ENCODE measurements at places on chromosomes 2 and 18.

DNA sequence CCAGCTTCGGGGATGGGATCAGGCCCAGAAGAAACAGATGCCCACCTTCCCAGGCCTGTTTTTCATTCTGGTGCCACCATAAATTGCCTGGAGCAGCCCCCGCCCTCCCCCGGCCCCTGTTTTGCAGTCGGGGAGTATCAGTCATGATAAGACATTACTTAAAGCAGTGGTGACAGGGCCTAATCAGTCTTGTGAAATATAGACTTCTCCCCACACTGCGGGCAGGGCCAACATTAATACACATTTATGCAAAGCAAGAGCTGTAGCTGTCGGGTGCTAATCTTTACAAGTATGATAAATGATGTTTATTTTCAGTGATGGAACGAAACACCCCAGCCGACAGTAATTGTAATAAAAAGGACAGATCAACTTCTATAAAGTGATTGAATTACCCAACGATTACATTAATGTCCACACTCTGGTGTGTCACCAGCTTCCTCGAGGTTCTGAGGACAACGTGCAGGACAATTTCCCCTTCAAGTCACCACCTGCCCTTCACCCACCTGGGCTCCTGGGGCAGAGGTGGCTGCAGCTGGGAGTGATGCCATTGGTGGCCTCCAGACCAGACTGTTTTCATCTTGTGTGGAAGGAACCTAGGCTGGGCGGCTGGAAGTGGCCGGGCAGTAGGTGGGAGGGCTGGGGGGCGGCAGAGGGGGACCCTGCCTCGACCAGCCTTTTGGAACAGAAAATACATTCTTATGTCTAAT lies 226.0 kb downstream of the TFCP2L1 start:
- DNase-seq: no peak

DNA sequence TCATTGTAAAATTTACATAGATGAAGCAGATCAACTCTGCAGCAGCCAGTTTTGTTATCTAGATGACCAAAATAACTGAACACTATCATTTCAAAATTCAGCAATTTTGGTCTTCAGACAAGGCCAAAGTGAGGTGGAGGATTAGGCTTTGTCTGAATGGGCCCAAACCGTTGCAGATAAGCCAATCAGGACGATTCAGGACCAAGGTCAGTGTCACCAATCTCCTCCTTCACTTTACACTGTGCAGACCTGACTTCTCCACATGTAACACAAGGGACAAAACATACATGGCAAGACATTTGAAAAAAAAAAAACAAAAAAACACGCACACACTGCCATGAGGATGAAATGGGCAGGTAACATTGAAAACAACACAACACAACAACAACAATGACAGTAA lies 211.2 kb downstream of the NAPG start:
- no peak for DNase-seq

GRCh38 chr2:20419752-20420151 lies 27.1 kb upstream of the RHOB start:
- no peak for DNase-seq

GRCh38 chr2:129437725-129438124 lies 541.7 kb upstream of the RAB6C start:
- DNase-seq: no peak

GRCh38 chr2:54901224-54901986 lies 148.8 kb downstream of the RTN4 start:
- no peak for DNase-seq

DNA sequence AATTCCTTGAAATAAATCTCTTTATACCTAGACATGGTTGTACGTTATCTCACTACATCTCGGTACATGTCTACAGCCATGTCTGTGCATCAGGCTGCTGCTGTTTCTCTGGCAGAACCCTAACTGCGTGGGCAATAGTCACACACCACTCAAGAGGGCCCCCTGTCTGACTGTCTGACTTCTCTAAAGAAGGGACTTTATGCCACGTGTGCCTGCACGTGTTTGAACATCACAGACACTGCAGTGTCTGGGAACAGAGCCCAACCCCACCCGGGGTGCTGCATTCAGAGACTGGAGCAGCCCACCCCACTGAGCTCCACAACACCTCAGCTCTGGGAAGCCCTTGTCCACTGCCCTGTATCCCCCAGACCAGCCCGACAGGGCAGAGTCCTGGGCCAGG lies 55.0 kb downstream of the KIF1A start:
- no peak for DNase-seq

DNA sequence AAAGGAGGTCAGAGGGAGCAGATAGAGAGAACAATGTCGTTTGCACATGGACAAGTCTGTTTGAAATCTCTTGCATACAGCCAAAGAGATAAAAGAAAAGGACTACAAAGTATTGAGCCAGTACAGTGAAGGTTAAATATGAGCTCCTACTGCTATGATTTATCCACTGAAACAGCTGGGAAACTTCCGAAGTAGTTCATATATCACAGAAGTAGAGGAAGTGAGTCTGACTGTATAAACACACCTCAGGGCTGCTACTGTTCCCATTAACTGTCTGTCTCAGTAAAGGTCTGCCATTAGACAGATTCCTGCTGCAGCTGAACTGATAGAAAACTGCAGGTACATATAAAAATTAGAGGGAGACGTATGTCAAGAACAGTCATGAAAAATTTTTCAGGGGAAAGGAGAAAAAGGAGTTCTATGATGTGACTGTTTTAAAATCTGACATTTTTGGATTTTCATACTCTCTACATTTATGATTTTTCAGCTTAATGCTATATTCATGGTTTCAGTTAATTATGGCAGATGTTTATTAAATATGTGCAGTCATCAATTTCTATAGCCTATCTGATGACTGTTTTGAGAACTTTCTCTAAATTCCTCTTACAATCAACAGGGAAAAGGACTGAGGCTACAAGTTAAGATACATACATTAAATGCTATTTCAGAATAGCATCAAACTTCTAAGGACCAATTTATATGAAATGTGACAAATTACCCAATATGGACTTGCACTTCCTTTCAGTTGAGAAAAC lies 364.7 kb downstream of the ERBB4 start:
- DNase-seq: no peak

DNA sequence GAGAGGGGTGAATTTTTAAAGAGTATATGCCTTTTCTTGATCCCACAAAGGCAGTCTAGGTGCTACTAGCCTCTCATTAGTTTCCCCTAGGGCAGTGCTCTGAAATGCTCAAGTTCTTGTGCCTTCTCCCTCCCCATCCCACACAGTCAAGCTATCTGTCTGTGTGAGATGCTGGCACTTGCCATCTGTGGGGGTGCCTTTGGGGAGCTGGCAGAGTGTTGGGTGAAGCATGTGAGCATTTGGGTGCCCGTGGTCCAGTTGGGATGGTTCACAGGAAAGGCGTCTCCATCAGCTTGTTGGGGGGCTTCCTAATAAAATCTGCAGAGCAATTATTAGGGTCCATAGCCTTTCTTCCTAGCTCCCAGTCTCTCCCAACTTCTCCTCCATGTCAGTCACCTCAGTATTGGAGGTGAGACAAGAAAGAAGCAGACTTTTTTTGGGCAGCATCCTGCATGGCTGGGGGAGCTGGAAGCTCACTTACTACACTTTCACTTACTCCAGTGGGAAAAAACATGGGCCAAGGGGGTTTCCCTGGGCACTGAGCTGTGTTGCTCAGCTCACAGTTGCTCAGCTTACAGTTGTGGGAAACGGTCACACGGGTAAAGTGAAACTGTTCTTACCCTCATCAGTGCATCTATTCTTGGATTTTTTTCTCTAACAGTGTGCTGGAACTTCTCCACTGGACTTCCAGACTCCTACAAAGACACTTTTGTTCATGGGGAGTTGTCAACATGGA lies 29.3 kb downstream of the COLEC11 start:
- no peak for DNase-seq

- DNase-seq: no peak
Measured at GRCh38 chr2:222521099-222521498, 96.8 kb downstream of the SGPP2 start.

DNA sequence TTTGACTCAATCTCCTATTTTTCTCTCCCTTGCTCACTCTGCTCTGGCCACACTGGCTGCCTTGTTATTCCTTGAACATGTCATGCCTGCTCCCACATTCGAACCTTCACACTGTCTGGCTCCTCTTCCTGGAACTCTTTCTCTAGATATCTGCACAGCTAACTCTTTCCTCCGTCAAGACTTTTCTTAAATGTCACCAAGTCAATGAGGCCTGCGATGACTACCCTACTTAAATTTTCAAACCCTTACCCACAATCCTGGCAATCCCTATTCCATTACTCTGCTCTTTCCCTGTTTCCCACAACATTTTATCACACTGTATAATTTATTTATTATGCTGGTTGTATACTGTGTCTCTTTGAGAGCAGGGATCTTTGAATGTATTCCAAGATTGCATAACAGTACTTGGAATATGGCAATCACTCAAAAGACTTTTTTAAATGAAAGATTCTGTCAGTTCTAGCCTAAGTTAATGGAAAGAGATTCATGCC lies 206.2 kb downstream of the SRBD1 start:
- no peak for DNase-seq

DNA sequence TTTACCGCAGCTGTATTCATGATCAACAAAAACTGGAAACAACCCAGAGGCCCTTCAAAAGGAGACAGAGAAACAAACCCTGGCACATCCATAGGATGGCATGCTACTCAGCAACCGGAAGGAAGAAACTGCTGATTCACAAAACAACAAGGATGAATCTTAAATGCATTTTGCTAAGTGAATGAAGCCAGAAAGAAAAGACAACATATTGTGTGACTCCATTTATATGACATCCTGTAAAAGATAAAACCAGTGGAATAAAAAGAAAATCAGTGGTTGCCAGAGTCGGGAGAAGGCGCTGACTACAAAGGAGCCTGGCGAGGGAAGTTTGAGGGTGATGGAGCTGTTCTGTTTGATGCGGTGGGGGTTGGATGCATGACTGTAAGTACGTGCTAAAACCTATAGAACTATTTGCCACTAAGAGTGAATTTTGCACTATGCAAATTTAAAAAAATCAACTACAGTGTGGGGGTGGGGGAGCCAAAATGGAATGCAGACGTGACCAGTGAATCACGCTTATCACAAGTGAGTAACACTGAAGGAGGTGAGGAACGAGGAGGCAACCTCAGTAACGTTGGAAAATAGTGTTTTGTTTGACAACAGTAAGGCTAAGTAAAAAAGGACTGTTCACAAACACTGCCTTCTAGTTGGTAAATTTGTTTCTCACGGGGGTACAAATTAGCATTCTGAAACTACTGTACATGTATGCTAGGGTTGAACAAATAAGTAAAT lies 108.9 kb downstream of the INHBB start:
- no peak for DNase-seq

- no peak for DNase-seq
Measured at GRCh38 chr2:73998933-73999332, 14.2 kb downstream of the TET3 start.
